ENCODE measurements at places on chromosomes 5 and 9. TPM values are rescaled to one million over a fixed set of nuclear protein-coding genes. Genes with fewer than 3 reads are reported as not detected.
A peak's percentile ranks its signal among the peaks of the same experiment; 100 is the strongest.

The ANGPTL2 gene
- total RNA-seq: 55.6 TPM

DNA sequence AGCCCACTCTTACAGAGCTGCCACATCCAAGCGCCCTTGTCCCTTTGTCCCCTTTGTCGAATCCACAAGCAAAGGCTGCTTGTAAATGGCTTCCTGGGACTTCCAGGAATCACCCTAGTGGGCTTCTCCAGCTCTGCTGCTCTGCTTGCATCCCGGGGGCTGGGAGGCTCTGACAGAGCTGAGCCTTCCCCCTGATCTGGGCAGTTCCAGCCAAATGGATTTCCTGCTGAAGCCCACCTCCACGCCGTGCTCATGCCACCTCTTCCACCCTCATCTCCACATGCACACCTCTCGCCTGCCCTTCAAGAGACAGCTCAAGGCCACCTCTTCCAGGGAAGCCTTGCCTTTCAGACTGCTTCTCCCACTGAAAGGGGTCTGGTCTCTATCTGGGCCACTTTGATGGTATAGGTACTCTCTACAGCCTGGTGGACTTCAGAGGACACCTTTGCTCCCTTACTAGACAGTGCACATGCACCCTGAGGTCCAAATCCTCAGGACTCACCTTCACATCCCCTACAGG is 106.2 kb downstream of the LHFPL2 start:
- no peak for DNase-seq

DNA sequence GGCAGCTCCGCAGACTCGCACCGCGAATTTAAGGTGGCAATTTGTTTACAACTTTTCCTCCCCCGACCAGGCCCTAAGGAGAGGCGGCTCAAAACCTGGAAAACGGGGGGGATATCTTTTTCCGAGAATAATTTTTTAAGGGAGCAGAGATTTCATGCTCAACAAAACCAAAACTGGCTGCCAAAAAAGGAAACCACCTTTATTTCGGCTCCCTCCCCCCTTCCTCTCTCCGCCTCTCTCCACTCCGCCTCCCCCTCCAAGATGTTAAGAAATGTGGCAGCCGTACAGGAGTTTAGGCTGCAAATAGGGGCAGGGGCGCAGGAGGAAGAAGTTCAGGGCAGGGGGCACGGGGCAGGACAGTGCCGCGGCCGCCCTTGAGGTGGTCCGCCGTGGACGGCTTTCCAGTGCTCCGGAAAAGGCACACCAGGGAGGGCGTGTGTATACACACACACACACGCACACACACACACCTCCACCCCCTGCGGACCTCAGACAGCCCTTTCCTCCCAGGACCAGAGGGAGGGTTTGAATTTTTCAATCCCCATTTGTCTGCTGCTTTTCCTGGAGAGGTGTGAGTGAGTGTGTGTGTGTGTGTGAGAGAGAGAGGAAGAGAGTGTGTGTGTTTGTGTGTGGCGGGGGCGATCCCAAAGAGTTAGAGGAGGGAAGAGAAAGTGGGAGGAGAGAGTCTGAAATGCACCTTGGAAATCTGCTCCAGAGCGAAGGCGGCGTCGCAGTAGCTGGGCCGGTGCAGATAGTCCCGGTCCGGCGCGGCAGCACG is 9.1 kb downstream of the PTCH1 start:
- peak; percentile 84 for DNase-seq

- no peak for DNase-seq
Observed at GRCh38 chr9:83247732-83248131, 184.8 kb upstream of the RASEF start.

DNA sequence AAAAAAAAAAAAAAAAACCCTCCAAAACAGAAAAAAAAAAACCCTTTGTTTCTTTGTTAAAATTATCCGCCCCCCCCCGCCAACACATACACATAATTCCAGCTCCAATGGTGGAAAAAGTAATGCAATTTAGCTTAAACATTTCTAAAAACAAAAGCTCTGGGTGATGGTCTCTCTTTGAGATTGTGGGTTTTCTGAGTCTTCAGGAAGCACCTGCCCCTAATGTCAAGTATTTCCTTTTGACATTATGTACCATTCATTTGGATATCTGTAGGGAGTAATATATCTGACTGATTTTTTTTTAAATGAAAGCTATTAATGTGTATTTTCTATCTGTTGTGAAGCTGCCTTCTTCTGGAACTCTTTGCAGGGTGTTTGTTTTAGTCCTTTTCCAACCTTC is 389.7 kb downstream of the TAF11L14 start:
- DNase-seq: no peak

All from right cardiac atrium (tissue), 5 donors.